AG09319 (cell line): ENCODE measurements at places on chromosomes 5 and 9.

DNA sequence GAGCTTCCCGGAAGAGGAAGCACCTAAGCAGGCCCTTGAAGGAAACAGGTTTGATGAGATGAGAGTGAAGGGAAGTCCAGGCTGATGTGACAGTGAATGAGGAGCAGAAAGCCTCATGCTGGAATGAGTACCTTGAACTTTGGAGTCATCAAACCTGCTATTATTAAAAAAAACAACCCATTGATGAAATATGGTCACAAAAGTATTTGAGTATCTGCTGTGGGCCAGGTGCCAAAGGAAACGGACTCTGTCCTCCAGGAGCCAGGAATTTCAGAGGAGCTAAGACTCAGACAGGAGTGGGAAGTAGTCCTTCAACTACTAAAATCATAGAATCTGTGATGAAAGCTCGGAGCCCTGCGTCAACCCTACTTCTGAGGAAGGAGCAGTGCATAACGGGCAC, 11.9 kb downstream of the HAND1 start:
- DNase-seq = no peak

GRCh38 chr9:30732060-30732459, 1652.4 kb upstream of the ACO1 start:
- DNase-seq = no peak

- no peak for DNase-seq
Measured at GRCh38 chr9:98953581-98954243, 10.0 kb downstream of the COL15A1 start.

GRCh38 chr5:142056816-142057696, 44.2 kb upstream of the GNPDA1 start:
- no peak for DNase-seq

- DNase-seq = no peak
Measured at GRCh38 chr5:82244854-82245635, 33.1 kb downstream of the RPS23 start.

DNA sequence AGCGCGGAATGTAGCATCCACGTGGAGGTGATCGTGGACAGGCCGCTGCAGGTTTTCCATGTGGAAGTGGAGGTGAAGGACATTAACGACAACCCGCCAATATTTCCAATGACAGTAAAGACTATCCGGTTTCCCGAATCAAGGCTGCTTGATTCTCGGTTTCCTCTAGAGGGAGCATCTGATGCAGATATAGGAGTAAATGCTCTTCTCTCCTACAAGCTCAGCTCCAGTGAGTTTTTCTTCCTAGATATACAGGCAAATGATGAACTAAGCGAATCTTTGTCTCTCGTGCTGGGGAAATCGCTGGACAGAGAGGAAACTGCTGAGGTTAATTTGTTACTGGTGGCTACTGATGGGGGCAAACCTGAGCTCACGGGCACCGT, 598 bp downstream of the PCDHA2 start:
- no peak for DNase-seq

GRCh38 chr5:8825139-8825757, 720.6 kb downstream of the SEMA5A start:
- DNase-seq = no peak

DNA sequence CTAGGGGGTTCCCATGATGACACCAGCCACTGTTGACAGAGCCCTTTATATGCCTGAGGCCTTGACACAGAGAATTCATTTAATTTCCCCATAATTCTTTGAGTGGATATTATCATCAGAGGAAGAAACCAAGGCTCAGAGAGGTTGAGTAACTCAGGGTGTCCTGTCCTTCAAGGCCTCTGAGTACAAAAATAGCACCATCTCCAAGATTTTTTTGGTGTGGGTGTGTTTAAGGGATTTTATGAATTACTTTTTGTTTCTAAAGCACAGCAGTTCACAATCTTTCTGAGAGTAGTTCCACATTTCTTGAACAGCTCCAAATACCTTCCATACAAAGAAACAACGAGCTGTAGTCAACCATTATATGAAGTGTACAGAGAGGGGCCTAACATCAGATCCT, 6.2 kb upstream of the GSN start:
- DNase-seq = no peak

DNA sequence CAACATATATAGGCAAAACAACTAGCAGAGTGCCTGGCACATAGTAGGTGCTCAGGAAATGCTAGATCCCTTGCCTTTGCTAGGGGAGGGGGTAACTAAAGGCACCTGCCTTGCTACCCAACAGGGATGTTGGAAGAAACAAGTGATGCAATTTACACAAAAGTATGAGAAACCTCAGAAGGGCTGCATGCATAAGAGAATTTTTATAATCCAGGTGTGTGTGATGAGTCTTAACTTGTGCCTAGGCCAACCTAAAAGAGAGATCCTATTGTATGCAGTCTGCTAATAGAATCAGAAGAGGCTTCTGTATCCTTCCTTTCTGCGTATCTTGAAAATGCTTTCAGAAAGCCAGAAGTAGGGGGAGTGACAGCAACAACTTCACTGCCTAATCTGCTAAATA, 135.9 kb downstream of the SLIT3 start:
- DNase-seq = no peak

GRCh38 chr5:87169300-87169991, 98.2 kb upstream of the RASA1 start:
- DNase-seq = no peak

- DNase-seq = no peak
Measured at GRCh38 chr9:82957529-82958379, 105.2 kb downstream of the RASEF start.

GRCh38 chr5:101643794-101644193, 652.3 kb downstream of the SLCO4C1 start:
- DNase-seq = no peak

DNA sequence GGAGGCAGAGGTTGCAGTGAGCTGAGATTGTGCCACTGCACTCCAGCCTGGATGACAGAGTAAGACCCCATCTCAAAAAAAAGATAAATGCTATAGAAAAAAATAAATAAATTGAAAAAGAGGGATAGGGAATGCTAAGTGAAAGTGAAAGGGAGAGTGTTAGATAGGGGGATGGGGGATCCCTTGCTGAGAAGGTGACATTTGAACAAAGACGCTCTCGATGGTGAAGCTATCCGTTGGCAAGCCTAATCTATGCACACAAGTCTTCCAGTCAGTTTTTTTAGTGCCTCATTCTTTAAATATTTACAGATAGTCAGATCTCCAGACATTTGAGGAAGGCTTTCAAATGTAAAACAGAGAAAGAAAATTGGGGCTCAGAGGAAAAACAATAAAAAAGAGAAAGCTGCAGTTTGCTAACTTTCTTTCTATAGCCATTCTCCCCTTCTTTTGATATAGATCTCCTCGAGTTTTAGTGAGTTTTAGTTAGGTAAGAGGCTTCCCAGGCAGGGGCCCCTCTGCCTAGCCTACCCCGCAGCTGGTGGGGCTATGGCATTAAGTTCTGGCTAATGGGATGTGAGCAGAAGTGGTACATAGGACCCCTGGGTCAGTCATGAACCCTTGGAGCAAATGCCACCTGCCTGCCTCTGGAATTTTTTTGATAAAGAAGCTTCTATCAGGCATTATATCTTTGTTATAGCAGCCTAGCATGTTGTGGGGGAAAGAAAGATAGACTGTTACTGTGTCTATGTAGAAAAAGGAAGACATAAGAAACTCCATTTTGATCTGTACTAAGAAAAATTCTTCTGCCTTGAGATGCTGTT, 12.0 kb downstream of the GLRX start:
- no peak for DNase-seq

DNA sequence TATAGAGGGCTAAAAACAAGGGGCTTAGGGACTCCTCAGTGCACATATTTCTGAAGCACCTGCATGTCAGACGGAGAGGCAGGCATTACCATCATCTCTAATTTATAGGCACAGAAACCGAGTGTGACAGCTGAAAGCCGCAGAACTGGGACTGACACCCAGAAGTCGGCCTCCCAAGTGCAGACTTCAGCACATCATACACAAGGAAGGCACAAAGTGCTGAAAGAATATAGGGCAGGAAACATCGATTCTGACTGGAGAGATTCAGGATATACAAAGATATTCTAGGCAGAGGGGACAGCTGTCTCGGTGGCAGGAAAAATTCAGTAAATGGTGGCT, 11.2 kb downstream of the MRPS27 start:
- no peak for DNase-seq

- peak; percentile 96 for DNase-seq
Measured at GRCh38 chr9:127187231-127187956, 65.0 kb upstream of the ANGPTL2 start.

- no peak for DNase-seq
Measured at GRCh38 chr5:26295541-26295940, 742.8 kb downstream of the CDH9 start.

DNA sequence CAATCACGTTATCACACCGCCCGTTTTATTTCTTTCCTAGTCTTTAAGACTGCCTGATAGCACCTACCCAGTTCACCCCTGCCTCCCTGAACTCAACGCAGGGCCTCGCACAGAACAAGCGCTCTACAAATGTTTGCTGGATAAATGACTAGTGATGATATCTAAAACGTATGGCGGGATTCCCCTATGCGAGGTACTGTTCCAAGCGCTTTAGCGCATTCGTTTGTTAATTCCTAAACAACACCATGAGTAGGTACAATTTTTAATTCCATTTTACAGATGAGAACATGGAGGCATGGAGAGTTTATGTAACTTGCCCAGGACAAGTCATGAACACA, 6.6 kb downstream of the POU4F3 start:
- DNase-seq = no peak

- no peak for DNase-seq
Measured at GRCh38 chr5:112312295-112313275, 106.5 kb downstream of the EPB41L4A start.

GRCh38 chr9:18668944-18669343, 195.0 kb downstream of the ADAMTSL1 start:
- no peak for DNase-seq

GRCh38 chr5:98934546-98934945, 5.7 kb upstream of the CHD1 start:
- no peak for DNase-seq

DNA sequence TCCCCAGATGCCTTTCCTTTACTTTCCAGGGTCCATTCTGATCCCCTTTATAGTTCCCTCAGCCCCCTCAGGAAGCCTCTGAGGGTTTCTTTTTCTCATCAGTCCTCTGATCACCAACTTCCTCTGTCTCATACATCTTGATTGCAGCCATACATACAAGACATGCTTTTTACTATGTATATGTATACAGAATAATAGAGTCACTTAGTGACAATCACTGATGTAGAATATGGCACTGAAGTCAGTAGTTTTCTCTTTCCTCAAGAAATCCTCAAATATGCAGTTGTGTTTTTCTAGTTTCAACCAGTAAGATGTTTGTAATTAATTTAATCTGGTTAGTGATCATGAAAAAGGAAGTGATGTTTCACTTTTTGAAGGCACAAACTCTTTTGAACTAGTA, 364.1 kb downstream of the MAN2A1 start:
- no peak for DNase-seq

DNA sequence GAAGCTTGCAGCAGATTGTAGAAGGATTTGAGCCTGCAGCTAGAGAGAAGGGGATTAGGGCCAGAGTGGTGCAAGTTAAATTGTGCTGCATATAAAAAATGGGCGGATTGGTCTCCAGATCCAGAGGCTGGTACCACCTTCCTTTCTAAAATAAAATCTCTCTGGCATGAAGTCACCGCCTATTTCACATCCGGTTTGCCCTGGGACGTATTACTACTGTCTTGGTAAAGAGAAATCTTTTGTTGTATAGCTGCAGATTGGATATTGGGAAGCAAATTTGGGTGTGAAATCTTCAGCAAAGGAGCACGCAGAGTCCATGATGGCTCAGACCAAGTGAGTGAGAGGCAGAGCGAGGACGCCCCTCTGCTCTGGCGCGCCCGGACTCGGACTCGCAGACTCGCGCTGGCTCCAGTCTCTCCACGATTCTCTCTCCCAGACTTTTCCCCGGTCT, at the start of gene GABRA1:
TSS of gene GABRA1 (plus strand) at position 180 of the 451 bp plus-strand sequence. CDS start 2,691 bp downstream, outside the sequence.
- no peak for DNase-seq

- DNase-seq = no peak
Measured at GRCh38 chr9:37920471-37921167, 16.7 kb upstream of the SLC25A51 start.

DNA sequence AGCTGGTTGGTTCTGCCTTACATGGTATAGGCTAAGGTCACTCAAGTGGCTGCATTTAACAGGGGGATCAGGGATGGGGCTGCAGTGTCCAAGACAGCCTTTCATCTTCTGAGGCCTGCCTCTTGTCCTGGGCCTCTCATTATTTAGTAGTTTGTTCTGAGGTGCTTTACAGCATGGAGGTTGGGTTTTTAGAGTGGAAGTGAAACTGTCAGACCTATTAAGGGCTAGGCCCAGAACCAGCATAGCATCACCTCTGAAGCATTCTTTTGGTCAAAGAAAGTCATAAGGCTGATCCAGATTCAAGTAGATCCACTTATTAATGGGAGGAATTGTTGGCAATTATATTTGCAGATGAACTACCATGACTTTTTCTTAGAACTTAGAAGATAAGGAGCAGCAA, 146.0 kb upstream of the NMUR2 start:
- no peak for DNase-seq

DNA sequence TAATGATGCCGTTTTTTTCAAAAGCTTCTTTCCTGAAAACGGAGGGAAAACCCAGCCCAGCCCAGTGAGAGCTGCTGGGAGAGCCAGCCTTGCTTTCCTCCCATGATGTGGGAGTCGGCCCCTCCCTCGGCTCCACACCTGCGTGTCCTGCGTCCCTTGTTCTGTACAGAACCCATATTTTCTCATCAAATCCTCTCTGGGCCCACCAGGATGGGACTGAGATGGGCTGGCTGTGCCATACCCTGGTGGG, 8.9 kb downstream of the FLT4 start:
- no peak for DNase-seq

DNA sequence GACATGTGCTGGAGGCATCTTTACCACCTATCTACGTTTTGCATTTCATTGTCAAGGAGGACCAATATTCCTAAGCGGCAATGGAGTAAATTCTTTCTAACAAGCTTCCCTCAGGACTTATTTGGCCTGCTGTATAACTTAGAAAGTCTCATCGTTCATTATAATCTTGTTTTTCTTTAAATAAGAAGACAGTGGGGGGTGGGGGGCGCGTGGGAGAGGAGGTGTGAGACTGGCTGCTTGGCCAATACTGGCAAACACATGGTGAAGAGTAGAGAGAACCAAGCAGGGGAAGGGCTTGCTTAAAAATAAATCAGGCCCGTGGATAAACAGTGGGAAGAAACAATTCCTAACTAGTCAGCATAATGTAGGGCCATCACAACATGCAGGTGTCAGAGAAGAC, 217.2 kb downstream of the GRIA1 start:
- no peak for DNase-seq

- DNase-seq = no peak
Measured at GRCh38 chr9:129258823-129259301, 80.8 kb upstream of the IER5L start.

GRCh38 chr9:70043689-70044489, at the start of gene MAMDC2:
Gene MAMDC2 (plus strand): TSS chr9:70043848. CDS start chr9:70044198, 350 bp downstream.
- DNase-seq = no peak

DNA sequence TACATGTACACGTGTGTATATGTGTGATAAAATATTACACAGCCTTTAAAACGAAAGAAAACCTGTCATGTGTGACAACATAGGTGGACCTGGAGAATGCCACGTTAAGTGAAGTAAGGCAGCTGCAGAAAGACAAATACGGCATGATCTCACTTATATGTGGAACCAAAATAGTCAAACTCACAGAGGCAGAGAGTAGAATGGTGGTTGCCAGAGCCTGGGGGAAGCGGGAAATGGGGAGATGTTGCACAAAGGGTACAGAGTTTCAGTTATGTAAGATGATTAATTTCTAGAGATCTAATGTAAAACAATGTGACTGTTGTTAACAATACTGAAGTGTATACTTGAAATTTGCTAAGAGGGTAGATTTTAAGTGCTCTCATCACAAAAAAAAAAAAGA, 34.8 kb downstream of the ADAMTS12 start:
- no peak for DNase-seq

- no peak for DNase-seq
Measured at GRCh38 chr9:130938652-130939404, at the start of gene FIBCD1. Gene FIBCD1 (minus strand): TSS chr9:130939247. CDS start chr9:130938607, 640 bp downstream.

- no peak for DNase-seq
Measured at GRCh38 chr5:135695656-135696313, 117.0 kb upstream of the CXCL14 start.
